ENCODE measurements at places on chromosomes 7 and 10.
A peak's percentile ranks its signal among the peaks of the same experiment; 100 is the strongest.

GRCh38 chr7:30200591-30200990, 65.8 kb downstream of the MTURN start:
- DNase-seq, result no peak

DNA sequence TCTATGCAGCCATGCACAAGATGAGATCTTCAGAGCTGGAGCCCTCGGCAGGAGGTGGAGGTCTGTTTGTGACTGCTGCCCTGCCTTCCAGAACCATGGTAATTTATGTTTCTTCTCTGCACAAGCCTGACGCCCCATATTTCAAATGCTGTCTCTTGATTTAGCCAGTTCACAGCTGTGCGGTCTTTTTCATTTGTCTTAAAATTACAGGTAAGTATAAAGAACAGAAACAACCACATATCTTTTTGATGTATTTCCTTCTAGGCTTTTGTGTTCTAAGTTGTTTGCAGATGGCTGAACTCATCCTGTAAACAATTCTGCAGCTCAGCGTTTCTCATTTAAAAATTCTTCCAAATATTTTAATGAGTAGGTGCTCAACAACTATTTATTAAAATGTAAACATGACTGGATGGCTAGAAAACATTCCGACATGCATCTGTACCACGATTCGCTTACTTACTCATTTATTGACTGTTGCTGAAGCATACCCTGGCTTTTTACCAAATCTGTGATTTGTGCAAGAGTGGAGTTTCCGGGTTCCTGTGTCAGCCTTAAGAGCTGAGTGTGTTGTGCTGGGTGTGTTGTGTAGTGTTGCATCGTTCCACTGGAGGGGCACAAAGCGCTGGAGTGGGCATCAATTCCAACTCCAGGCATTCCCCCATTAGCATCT, 58.9 kb downstream of the PIP4K2A start:
- DNase-seq, result no peak

GRCh38 chr7:126790763-126791162, 462.0 kb downstream of the GRM8 start:
- DNase-seq, result no peak

GRCh38 chr7:87624628-87625027, 3.6 kb upstream of the RUNDC3B start:
- DNase-seq, result peak; percentile 74

DNA sequence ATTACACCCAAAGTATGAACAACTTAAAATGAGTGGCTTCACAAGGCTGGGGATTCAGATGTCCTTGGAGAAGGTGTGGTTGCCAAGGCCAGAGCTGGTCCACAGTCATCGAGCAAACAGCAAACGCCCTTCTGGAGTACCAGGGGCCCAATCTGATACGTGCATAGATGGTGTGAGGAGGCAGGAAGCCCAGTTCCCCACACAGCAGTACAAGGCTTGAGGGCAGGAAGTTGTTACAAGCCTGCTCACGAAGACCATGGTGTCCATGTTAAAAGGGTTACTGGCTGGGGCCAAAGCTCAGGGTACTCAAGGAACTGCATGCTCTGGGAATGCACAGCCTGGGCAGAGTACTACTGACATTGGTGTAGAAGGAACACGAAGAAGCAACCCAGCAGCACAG, 4.6 kb upstream of the ANKRD26 start:
- no peak for DNase-seq

GRCh38 chr10:29685506-29685905, 50.7 kb upstream of the SVIL start:
- no peak for DNase-seq
